ENCODE measurements at places on chromosomes 6 and 20.

- no peaks in the 10 kb centered on the region for H3K4me1 ChIP-seq
- no peak overlapping the region for H3K4me3 ChIP-seq
- DNase-seq, result no peak
- no peaks in the 10 kb centered on the region for H3K36me3 ChIP-seq
- no peak overlapping the region for H3K27ac ChIP-seq
- H3K27me3 ChIP-seq, result peaks cover 26% of the 10 kb centered on the region
Observed at GRCh38 chr6:34099878-34100277, 46.0 kb downstream of the GRM4 start.

DNA sequence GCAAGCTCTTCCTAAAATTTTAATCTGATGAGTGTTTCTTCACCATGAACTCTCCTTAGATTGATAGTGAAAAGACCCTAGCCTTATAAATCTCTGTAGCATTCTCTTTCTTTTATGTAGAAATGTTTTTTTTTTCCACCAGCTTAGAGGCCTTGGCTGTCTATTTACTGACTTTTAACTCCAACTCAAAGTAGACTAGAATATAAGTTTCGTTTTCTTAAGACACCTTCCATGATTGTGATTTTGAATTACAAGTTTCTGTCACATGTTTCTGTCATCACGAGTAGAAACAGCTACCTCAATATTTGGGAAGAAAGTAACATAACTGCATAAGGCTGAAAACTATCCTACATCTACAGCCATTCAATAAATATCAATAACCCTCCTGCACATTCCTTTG lies 17.8 kb downstream of the ADGRF4 start:
- no peak overlapping the region for H3K27ac ChIP-seq
- H3K27me3 ChIP-seq, result no peaks in the 10 kb centered on the region
- H3K4me1 ChIP-seq, result no peaks in the 10 kb centered on the region
- DNase-seq, result no peak
- H3K4me3 ChIP-seq, result no peak overlapping the region

DNA sequence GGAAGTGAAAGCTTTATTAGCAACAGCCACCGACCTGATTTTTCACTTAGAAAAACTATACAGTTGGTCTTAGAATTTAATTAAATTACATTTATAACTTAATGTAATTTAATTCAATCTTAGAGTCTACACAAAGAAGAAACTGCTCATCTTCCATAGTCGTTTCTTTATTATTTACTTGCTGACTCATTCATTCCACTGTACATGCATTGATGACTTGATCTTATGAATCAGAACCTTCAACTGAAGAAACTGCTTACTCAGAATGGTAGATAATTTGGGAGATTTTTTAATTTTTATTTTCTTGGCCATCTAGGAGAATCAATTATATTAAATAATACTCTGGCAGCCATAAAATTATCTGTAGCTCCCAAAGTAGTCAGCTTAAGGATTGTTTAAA lies 1021.6 kb upstream of the FLRT3 start:
- H3K27me3 ChIP-seq, result no peaks in the 10 kb centered on the region
- no peak overlapping the region for H3K27ac ChIP-seq
- DNase-seq, result no peak
- no peaks in the 10 kb centered on the region for H3K36me3 ChIP-seq

GRCh38 chr6:15153191-15153590 lies 92.7 kb upstream of the JARID2 start:
- DNase-seq, result no peak
- H3K27me3 ChIP-seq, result no peaks in the 10 kb centered on the region
- H3K4me3 ChIP-seq, result no peak overlapping the region
- no peaks in the 10 kb centered on the region for H3K4me1 ChIP-seq
- no peak overlapping the region for H3K27ac ChIP-seq

- H3K36me3 ChIP-seq, result no peaks in the 10 kb centered on the region
- DNase-seq, result no peak
- no peak overlapping the region for H3K4me3 ChIP-seq
- H3K27me3 ChIP-seq, result no peaks in the 10 kb centered on the region
- no peaks in the 10 kb centered on the region for H3K4me1 ChIP-seq
- H3K27ac ChIP-seq, result no peak overlapping the region
Observed at GRCh38 chr6:38155621-38156204, 336.2 kb downstream of the ZFAND3 start.

GRCh38 chr6:132085731-132086130 lies 134.6 kb upstream of the CCN2 start:
- H3K4me1 ChIP-seq, result no peaks in the 10 kb centered on the region
- no peak overlapping the region for H3K4me3 ChIP-seq
- DNase-seq, result no peak
- peak overlapping the region; percentile 50 for H3K27ac ChIP-seq

GRCh38 chr20:58690396-58691135 lies 2.0 kb upstream of the NPEPL1 start:
- peaks cover 13% of the 10 kb centered on the region for H3K36me3 ChIP-seq
- peak; percentile 56 for DNase-seq
- H3K27ac ChIP-seq, result peak overlapping the region; percentile 98
- H3K4me3 ChIP-seq, result no peak overlapping the region
- no peaks in the 10 kb centered on the region for H3K27me3 ChIP-seq
- peaks cover 47% of the 10 kb centered on the region for H3K4me1 ChIP-seq

DNA sequence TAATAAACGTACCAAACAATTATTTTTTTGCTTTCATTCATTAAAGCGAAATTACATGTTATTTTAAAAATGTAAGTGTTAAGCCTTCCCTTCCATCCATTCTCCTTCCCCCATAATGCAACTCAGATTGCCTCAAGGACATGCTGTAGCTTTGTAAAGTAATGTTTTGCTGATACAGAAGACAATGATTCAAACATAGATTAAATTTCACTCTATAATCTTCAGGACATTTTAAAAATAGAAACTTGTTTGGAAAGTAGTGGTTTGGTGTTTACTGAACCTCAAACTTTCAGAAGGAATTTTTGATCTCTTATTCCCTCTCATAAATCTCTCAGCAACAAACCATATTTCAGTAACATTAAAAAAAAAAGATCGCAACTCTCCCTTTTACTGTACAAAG lies 350.9 kb upstream of the HSF2 start:
- no peak for DNase-seq
- no peaks in the 10 kb centered on the region for H3K36me3 ChIP-seq
- H3K27ac ChIP-seq, result no peak overlapping the region

DNA sequence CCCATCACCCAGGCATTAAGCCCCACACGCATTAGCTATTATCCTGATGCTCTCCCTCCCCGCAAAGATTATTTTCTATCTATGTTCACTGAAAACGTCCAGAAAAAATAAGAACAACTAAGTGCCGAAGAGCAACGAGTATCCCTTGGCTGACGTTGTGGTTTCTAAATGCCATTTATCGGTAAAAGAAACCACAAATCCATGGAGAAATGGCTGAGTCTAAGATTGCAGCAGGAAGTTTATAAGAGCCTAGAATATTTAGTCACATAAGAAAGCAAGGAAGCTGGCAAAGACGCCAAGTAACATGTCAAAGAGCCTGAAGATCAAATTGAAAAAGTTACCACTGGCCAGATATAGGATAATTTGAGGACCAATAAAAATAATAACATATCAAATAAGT lies 18.1 kb upstream of the NOX3 start:
- H3K27me3 ChIP-seq, result no peaks in the 10 kb centered on the region
- H3K4me3 ChIP-seq, result no peak overlapping the region
- H3K27ac ChIP-seq, result no peak overlapping the region
- H3K4me1 ChIP-seq, result no peaks in the 10 kb centered on the region

DNA sequence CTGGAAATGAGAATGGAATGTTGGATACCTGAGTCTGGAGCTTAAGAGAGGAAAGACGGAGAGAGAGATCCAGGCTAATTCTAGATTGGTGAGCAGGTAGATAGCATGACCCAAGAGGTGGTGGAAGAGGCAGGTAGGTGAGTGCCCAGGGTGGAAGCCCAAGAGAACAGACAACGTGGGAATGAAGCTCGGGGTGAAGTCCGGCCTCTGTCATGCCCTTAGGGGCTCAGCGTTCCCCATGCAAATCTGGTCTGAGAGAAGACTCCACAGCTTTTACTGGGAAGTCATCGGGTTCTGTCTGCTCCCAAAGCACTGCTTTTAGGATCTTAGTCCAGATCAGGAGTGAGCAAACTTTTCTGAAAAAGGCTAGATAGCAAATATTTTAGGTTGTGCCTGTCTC lies 3.6 kb downstream of the NELFCD start:
- H3K36me3 ChIP-seq, result no peaks in the 10 kb centered on the region
- peaks cover 20% of the 10 kb centered on the region for H3K4me1 ChIP-seq
- no peak overlapping the region for H3K27ac ChIP-seq
- no peaks in the 10 kb centered on the region for H3K27me3 ChIP-seq
- no peak for DNase-seq
- no peak overlapping the region for H3K4me3 ChIP-seq

DNA sequence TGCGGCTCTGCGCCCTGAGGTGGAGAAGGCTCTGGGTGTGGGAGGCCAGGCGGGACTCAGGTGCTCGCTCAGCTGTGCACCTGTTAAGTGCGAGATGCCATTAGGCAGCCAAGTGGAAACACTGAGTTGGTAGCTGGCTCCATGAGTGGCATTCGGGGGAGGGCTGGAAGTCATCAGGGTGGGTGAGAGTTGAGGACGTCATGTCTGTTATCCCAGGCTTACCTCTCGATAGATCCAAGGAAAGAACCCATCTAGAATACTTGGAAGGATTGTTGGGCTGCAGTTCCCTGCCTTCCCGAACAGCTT lies 41.3 kb downstream of the TAF8 start:
- no peaks in the 10 kb centered on the region for H3K4me1 ChIP-seq
- no peak overlapping the region for H3K27ac ChIP-seq
- H3K36me3 ChIP-seq, result peaks cover 16% of the 10 kb centered on the region
- DNase-seq, result no peak
- H3K27me3 ChIP-seq, result no peaks in the 10 kb centered on the region

GRCh38 chr20:22420116-22420598 lies 164.2 kb downstream of the FOXA2 start:
- no peak overlapping the region for H3K27ac ChIP-seq
- H3K36me3 ChIP-seq, result no peaks in the 10 kb centered on the region
- no peak overlapping the region for H3K4me3 ChIP-seq
- no peaks in the 10 kb centered on the region for H3K27me3 ChIP-seq

DNA sequence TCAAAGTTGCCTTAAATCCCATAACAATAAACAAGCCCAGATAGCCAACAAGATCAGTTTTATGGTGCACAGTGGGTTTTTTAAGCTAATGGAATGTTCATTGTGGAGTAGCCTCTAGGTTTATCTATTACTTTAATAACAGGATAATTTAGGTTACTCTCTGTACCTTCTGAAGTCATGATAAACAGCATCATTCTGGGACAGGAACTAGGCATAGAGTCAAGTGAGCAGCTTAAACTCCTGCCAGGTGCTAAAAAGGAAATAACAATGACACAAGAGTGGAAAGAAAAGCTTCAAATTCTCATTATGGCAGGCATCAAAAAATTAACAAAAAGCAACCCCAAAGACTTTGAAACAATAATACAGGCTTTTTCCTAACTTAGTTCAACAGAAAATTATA lies 228.8 kb downstream of the HACE1 start:
- H3K4me1 ChIP-seq, result no peaks in the 10 kb centered on the region
- DNase-seq, result no peak
- H3K4me3 ChIP-seq, result no peak overlapping the region
- H3K27me3 ChIP-seq, result no peaks in the 10 kb centered on the region
- H3K27ac ChIP-seq, result peak overlapping the region; percentile 30

GRCh38 chr6:142294679-142295078 lies 7.1 kb upstream of the ADGRG6 start:
- H3K27me3 ChIP-seq, result no peaks in the 10 kb centered on the region
- DNase-seq, result no peak
- H3K36me3 ChIP-seq, result no peaks in the 10 kb centered on the region
- no peak overlapping the region for H3K4me3 ChIP-seq

DNA sequence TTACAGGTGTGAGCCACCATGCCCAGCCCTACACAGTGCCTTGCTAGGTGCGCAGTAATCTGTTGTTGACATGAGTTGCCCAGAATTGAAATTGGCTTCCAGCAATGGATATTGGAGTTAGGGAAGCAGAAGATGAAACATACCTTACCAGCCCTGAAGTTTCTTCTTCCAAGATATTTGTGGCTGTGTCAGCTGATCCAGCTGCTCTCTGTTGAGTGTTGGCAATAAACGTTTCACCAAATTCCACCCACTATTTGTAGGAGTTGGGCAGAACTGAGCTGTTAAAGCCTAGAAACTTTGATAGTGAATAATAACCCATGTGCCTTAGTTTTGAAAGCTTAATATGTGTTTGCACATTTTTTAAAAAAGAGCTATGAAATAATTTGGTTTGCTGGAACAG lies 218.2 kb upstream of the SNX9 start:
- DNase-seq, result no peak
- no peaks in the 10 kb centered on the region for H3K36me3 ChIP-seq
- no peak overlapping the region for H3K27ac ChIP-seq
- no peaks in the 10 kb centered on the region for H3K27me3 ChIP-seq
- H3K4me1 ChIP-seq, result no peaks in the 10 kb centered on the region

GRCh38 chr6:85361643-85362014 lies 88.3 kb upstream of the NT5E start:
- H3K4me3 ChIP-seq, result no peak overlapping the region
- no peak overlapping the region for H3K27ac ChIP-seq
- no peaks in the 10 kb centered on the region for H3K27me3 ChIP-seq
- DNase-seq, result no peak
- no peaks in the 10 kb centered on the region for H3K36me3 ChIP-seq

- H3K4me1 ChIP-seq, result no peaks in the 10 kb centered on the region
- H3K4me3 ChIP-seq, result no peak overlapping the region
- H3K36me3 ChIP-seq, result peaks cover 23% of the 10 kb centered on the region
- DNase-seq, result no peak
- H3K27ac ChIP-seq, result no peak overlapping the region
Observed at GRCh38 chr6:84740385-84740784, 24.0 kb downstream of the TBX18 start.

GRCh38 chr6:145544041-145544440 lies 191.3 kb downstream of the EPM2A start:
- no peaks in the 10 kb centered on the region for H3K36me3 ChIP-seq
- DNase-seq, result no peak
- no peak overlapping the region for H3K4me3 ChIP-seq
- no peaks in the 10 kb centered on the region for H3K27me3 ChIP-seq

DNA sequence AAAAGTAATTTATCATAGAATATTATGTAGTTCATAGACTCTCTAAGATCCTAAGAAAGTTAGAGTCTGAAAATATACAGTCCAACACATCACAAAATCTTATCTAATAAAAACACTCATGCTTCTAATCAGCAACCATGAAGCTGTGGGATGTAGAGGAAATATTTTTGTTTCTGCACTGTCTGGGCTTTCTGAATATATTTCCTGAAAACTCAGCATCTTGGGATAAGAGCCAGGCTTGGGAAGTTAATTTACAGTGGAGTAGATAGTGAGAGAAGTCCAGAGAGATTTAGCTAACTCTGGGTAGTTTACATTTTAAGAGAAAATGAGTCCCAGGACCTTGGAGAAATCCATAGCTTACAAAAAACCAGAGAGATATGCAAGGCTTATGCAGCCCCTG lies 150.4 kb upstream of the BMP5 start:
- no peaks in the 10 kb centered on the region for H3K27me3 ChIP-seq
- H3K4me1 ChIP-seq, result no peaks in the 10 kb centered on the region
- no peaks in the 10 kb centered on the region for H3K36me3 ChIP-seq
- no peak for DNase-seq

DNA sequence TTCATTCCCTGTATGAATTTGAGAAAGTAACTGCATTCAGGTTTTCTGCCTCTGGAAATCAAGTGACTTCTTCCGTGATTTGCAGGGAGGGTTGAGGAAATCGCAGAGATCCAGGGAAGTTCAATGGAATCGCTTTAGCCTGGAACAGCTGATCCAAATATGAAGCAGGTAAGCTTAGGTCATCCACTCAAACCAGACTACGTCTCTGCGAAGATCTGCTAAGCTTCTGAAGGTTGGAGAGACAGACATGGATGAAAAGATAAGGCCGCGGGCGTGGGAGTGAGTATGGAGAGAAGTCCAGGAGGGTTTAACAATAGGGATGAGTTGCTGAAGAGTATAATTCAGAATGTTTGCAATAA lies 34.2 kb upstream of the BTN3A2 start:
- no peak for DNase-seq
- H3K27me3 ChIP-seq, result no peaks in the 10 kb centered on the region
- H3K4me3 ChIP-seq, result no peak overlapping the region
- H3K36me3 ChIP-seq, result no peaks in the 10 kb centered on the region

GRCh38 chr20:18514127-18514526 lies 6.4 kb downstream of the SEC23B start:
- DNase-seq, result no peak
